ENCODE measurements at places on chromosomes 5 and 9.

DNA sequence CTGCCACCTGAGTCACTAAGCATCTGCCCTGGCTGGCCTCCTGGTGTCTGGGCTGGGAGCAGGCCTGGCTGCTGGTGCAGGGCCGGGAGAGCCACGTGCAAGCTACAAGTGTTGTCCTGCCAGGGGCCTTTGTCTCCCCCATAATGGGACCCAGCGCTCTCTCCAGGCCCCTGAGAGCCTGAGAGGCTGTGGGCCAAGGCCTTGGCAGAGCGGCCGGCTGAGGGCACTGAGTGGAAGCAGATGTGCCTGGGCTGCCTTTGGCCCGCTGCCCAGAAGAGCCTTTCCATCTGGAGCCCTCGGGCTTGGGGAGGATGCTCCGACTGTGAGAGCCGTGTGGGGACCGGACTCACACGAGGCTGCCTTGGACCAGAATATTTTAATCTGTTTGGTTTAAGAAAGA is 185.5 kb downstream of the RGS3 start:
- DNase-seq: no peak

- no peak for DNase-seq
Observed at GRCh38 chr5:21173526-21173925, 1185.5 kb upstream of the CDH18 start.

- DNase-seq: no peak
Observed at GRCh38 chr9:101427957-101428655, 7.5 kb downstream of the ALDOB start.

GRCh38 chr5:118486647-118487225 is 501.6 kb downstream of the DTWD2 start:
- no peak for DNase-seq

All from activated T-cell treated with anti-CD3 and anti-CD28 coated beads, Interleukin-2, amount 50 U/mL, for 48 hours (primary cell).